ENCODE measurements at places on chromosomes 2 and 18. TPM values are rescaled to one million over a fixed set of nuclear protein-coding genes. Genes with fewer than 3 reads are reported as not detected.

DNA sequence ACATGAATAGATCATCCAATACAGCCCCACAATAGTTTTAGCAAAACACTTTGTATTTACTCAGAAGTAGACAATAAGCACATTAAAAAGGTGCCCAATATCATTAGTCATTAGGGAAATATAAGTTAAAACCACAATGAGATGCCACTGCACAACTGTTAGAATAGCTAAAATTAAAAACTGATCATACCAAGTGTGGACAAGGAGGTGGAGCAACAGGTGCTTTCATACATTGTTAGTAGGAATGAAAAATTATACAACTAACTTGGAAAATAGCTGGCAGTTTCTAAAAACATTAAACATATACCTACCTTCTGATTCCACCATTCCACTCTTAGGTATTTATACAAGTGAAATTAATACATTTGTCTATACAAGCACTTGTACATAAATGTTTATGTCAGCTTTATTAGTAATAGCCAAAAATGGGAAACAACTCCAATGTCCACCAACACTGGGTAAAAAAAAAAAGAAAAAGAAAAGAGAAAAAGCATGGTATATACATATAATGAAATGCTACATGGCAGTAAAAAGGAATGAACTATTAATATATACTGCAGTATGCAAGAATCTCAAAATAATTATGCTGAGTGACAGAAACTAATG is 27.6 kb upstream of the UBE2E3 start:
- DNase-seq = no peak
- H3K27me3 ChIP-seq = no peaks in the 10 kb centered on the region
- no peaks in the 10 kb centered on the region for H3K4me1 ChIP-seq

- no peak overlapping the region for H3K4me3 ChIP-seq
- H3K36me3 ChIP-seq = no peaks in the 10 kb centered on the region
- peak; percentile 74 for DNase-seq
- H3K27me3 ChIP-seq = no peaks in the 10 kb centered on the region
- H3K4me1 ChIP-seq = peaks cover 53% of the 10 kb centered on the region
- peak overlapping the region; percentile 87 for H3K27ac ChIP-seq
Observed at GRCh38 chr2:39487398-39488250, 50.5 kb upstream of the MAP4K3 start.

DNA sequence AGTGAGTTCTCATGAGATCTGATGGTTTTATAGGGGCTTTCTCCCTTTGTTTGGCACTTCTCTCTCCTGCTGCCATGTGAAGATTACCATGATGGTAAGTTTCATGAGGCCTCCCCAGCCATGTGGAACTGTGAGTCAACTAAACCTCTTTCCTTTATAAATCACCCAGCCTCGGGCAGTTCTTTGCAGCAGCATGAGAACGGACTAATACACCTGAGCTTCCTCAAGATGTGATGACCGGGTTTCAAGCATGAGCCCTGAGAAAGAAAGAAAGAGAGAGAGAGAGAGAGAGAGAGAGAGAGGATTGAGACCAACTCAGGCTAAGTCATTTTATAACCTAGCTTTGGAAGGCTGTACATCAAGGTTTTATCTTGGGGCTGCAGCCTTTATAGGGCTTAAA is 167.7 kb upstream of the SERPINE2 start:
- no peaks in the 10 kb centered on the region for H3K36me3 ChIP-seq
- H3K27me3 ChIP-seq = no peaks in the 10 kb centered on the region
- H3K4me1 ChIP-seq = no peaks in the 10 kb centered on the region
- no peak overlapping the region for H3K4me3 ChIP-seq
- DNase-seq = no peak

GRCh38 chr2:100642425-100642824 is 79.6 kb downstream of the PDCL3 start:
- no peak for DNase-seq
- H3K27ac ChIP-seq = no peak overlapping the region
- no peaks in the 10 kb centered on the region for H3K36me3 ChIP-seq
- no peak overlapping the region for H3K4me3 ChIP-seq
- H3K27me3 ChIP-seq = peaks cover 13% of the 10 kb centered on the region

GRCh38 chr2:241844066-241844728 is 14.5 kb downstream of the PDCD1 start:
- no peaks in the 10 kb centered on the region for H3K36me3 ChIP-seq
- H3K27ac ChIP-seq = no peak overlapping the region
- no peaks in the 10 kb centered on the region for H3K4me1 ChIP-seq
- DNase-seq = peak; percentile 69
- H3K4me3 ChIP-seq = peak overlapping the region; percentile 64

- H3K4me3 ChIP-seq = no peak overlapping the region
- H3K36me3 ChIP-seq = 0 out of 2 replicates have a peak, but pooled peaks cover 2% of the 10 kb centered on the region
- no peaks in the 10 kb centered on the region for H3K4me1 ChIP-seq
- H3K27ac ChIP-seq = no peak overlapping the region
Observed at GRCh38 chr2:168089200-168089599, 158.2 kb downstream of the STK39 start.

DNA sequence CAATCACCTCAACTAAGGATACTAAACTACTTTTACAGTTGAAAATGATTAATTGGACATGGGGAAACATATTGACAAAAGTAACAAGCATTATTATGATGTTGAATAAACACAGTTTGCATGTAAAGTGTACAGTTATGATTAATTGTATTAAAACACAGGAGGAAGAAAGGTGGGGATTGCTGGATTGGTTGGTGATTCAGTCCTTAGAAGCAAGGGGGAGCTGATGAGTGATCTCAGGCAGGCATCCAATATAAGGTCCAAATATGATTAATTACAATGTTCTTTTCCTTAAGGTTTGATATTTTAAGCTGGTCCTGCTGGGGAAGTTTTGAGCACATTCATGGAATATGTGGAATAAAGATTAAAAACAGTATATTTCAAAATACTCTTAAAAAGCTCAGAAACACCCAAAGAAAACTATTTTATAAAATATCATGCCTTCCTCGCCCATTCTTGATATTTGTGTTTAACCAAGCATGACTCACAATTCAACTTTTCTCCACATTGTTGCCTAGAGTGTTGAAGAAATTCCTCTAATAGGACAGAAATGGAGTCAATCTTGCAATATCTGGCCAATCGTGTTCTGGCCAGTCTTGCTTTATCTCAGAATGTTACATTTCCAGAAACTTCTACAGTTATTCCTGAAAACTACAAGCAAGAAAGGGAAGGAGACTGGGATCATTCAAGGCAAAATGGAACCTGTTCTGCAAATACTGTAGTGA is 268.2 kb downstream of the RPIA start:
- 0 out of 2 replicates have a peak, but pooled peaks cover 5% of the 10 kb centered on the region for H3K4me1 ChIP-seq
- H3K36me3 ChIP-seq = no peaks in the 10 kb centered on the region
- no peak overlapping the region for H3K4me3 ChIP-seq
- H3K27ac ChIP-seq = no peak overlapping the region
- peaks cover 23% of the 10 kb centered on the region for H3K27me3 ChIP-seq

Gene CYS1
- 0.15 TPM for total RNA-seq

Gene C1QL2
- total RNA-seq = not detected

Gene DLX1
- 7.6 TPM for total RNA-seq

Gene GPBAR1
- total RNA-seq = not detected

Gene TMEM169
- total RNA-seq = not detected

Gene GNAL
- total RNA-seq = 0.23 TPM

Gene PGAP1
- total RNA-seq = 4.5 TPM
